ENCODE measurements at places on chromosomes 1 and 21.

GRCh38 chr21:43754948-43755781 lies 20.9 kb downstream of the CSTB start:
- DNase-seq: no peak

DNA sequence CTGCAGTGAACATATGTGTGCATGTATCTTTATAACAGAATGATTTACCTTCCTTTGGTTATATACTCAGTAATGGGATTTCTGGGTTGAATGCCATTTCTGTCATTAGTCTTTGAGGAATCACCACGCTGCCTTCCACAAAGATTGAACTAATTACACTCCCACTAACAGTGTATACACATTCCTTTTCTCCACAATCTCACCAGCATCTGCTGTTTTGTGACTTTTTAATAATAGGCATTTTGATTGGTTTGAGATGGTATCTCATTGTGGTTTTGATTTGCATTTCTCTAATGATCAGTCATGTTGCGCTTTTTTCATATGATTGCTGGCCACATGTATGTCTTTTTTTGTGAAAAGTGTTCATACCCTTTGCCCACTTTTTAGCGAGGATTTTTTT lies 680.5 kb downstream of the PTPRC start:
- no peak for DNase-seq

DNA sequence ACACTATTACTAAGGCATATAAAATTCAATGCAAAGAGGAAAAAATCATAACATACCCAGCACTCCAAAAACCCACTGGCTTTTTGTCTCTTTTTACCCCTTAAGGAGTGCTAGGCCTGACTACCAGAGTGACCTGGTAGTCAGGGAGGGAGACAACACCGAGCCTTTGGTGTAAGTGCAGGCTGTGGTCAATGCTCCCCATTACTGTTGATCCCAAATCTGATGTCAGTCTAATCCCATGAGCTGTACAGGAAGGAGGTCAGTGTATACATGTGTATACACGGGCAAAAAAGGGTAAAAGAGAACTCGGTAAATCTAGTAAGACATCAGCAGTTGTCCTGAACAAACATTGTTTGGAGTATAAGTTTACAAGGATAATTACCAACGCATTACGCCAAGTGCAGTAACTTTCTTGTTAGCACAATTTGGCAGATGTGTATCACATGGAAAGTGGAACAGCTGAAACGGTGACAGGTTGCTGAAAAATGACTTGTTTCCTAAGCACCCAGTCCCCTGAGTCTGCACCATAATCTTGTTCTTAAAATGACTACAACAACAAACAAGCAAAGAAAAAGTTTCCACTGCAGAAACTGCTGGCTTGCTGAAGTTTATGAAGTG lies 217.9 kb downstream of the KCNH1 start:
- no peak for DNase-seq

GRCh38 chr1:21773585-21773984 lies 9.4 kb downstream of the USP48 start:
- no peak for DNase-seq

DNA sequence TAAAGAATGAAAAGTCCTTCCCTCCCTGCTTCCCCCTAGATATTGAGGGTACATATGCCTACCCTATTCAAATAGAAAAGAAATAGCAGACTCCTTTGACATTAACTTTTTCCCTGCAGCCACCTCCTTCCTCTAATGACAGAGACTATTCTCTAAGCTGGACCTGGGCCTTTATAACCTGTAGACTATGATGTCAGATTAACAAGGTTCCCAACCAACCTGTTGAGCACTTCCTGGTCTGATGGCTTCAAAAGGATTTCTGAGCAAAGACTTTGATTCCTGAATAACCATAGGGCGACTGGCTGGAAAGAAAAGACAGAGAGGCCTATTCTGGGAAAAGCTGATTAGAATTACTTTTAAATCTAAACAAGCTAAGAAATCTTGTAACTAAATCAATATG lies 18.4 kb upstream of the C1orf216 start:
- no peak for DNase-seq

DNA sequence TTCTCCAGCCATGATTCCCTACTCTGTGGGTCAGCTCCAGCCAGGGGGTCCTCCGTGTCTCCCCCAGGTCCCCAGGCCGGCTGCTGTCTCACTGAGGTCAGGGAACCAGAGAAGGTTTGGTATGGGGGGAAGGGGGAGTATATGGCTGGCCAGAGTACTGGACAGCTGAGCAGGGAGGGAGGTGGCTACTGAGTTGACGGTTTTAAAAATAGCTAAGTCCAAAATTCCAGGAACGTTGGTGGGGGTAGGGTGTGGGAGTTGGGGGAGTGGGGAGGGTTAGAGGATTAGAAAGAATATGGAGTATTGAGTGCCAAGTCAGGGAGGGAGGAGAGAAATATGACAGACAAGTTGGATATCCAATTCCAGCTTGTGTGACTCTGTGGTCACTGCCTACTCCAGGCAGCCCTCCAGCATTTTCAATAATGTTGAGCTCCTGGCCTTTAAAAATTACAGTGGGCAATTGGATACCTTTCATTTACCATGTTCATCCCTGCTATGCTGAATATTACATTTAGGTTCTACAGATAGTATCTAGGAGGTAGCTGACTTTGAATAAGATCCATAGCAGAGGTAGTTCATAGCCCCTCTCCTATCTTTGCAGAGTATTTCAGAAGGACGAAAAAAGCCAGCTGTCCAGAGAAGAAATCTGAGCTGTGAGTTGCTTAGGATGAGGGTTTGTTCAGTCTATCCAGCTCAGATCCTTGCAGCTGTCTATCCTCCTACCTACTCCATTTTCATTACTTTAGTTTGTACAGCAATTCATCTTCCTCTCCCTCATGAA lies at the start of gene HJV:
TSS of gene HJV (minus strand) at position 114 of the 781 bp plus-strand sequence. CDS start 1,504 bp downstream, outside the sequence.
- no peak for DNase-seq

DNA sequence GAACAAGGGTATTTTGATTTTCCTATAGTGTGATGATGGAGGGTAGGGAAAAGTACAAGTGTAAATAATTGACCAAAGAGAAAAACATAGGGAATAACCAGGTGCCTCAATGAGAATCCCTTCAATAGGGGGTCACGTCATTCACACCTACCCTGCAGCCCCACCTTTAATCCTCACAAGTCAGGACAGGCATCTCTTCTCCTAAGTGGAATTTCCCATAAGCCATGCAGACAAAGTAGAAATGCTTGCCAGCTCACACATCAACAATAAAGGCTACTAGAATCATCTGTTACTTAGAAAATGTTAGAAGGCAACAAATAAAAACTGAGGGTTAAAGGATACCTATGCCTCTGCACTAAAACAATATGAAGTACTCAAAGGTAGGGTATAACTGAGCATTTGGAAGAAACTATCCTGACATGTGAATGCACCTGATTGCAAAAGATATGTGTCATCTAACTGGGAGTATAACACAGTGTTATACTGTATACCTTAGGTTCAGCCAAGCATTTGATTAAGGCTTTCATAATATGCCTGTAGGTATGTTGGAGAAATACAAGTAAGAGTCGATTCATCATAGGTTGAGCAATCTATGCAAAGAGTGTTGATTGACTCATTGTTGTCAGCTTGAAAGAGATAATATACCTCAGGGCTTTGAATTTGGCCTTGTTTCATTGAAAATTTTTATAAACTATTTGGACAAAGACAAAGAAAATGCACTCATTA lies 32.4 kb upstream of the ATP1A1 start:
- no peak for DNase-seq

GRCh38 chr1:14334336-14335176 lies 263.9 kb upstream of the KAZN start:
- no peak for DNase-seq

- no peak for DNase-seq
Observed at GRCh38 chr1:66327588-66327987, 206.4 kb upstream of the SGIP1 start.

DNA sequence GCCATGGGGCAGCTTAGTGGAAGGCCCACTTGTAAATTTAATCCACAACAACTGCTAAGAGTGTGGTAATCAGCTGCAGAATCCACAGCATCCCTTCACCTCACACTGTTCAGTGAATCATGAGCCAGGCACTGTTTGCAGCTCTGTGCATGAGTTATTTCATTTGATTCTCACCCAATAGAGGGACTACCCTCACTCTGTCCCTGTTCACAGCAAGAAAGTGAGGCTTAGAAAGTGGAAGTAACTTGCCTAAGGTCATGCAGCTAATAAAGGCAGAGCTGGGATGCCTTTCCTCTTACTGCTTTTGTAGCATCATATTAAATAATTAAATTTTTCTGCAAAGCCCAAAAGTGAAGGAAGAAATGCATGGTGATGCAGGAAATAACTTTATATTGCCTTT lies 346.5 kb upstream of the PLD5 start:
- no peak for DNase-seq

DNA sequence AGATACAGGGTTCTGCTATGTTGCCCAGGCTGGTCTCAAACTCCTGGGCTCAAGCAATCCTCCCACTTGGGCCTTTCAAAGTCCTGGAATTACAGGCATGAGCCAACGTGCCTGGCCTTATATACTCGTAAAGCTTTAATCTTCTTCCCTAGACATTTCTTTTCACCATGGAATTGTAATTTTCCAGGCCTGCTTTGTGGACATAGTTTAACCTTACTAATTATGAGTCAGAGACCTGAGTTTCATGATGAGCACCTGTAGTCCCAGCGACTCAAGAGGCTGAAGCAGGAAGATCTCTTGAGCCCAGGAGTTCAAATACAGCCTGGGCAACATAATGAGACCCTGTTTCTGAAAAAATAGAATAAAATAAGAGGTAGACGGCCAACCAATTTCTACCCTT lies 12.3 kb downstream of the PATJ start:
- DNase-seq: no peak

DNA sequence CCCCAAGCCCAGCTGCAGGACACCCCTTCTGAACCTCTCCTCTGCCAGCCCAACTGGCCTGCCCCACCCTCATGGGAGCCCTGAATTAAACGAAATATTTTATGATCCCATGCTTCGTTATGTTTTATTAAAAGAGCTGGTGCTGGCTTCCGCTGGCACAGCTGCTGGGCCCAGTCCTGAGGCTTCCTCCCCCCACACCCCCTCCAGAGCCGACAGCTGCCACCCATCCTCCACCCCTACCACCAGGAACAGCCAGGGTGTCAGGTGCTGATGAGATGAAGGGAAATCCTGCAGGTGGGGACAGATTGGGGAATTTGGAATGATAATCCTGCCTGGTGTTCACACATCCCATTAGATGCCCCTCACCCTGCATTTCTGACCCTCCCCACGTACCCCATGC lies 19.0 kb downstream of the IGSF21 start:
- no peak for DNase-seq

DNA sequence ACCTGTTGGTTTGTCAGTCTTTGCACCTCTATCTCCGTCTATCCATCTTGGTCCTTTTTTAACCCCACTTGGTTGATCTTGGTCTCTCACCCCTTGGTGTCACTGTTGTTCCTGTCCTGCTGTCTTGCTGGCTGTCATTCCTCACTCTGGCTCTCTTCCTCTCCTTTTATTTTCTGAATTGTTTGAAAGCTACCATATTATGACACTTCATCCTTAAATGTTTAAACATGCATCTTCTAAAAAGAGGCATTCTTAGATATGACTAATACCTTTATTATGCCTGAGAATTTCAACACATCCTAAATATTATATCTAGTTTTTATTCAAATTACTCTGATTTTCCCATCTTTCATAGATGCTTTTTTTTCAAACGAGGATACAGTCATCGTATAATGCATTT lies 37.0 kb downstream of the BACH1 start:
- DNase-seq: no peak

GRCh38 chr1:180911640-180912191 lies 981 bp upstream of the KIAA1614 start:
- no peak for DNase-seq

DNA sequence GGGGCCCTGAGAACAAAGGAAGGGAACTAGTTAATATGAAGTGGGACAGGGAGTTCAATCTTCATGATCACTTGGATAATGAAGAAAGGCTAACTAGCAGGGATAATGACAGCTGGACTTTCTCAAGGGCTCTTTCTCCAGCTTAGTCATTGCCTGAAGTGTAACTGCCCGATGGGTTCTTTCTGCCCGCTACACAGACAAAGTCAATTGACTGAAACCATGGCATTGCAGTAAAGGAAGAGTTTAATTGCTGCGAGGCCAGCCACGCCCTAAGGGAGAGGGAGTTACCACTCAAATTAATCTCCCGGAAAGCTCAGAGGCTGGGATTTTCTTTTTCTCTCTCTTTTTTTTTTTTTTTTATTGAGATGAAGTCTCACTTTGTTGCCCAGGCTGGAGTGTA lies 16.6 kb upstream of the SLC2A5 start:
- DNase-seq: no peak

GRCh38 chr1:244945109-244945671 lies 80.8 kb upstream of the HNRNPU start:
- no peak for DNase-seq

GRCh38 chr1:51664421-51665240 lies 47.7 kb downstream of the OSBPL9 start:
- no peak for DNase-seq

All from CMK (cell line).